ENCODE measurements at places on chromosomes 11 and 22.

DNA sequence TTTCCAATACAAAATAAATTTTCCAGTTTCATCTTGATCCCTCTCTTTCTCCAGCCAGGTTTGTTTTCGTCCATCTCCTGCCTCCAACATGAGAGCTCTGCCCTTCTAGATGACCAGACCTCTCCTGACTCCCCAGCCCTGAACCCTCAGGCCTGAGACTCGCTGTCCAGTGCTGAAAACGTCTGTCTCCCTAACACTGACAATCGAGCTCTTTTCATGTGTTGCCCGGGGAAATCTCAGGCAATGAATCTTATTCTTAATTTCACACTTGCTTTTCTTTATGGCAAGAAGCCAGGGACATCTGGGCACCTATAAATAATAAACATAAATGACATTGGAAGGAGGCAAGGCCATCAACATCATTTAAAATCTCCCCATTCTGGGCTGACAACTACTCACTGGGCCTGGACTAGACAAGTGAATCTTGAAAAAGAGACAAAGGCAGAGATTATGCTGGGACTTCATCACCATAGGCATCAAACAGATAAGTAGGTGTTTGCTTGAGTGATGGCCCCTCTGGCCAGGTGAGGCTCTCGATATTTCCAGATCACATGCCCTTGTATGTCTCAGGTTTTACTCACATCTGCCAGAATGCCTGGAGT, 274.5 kb upstream of the B3GAT1 start:
- no peak for DNase-seq

DNA sequence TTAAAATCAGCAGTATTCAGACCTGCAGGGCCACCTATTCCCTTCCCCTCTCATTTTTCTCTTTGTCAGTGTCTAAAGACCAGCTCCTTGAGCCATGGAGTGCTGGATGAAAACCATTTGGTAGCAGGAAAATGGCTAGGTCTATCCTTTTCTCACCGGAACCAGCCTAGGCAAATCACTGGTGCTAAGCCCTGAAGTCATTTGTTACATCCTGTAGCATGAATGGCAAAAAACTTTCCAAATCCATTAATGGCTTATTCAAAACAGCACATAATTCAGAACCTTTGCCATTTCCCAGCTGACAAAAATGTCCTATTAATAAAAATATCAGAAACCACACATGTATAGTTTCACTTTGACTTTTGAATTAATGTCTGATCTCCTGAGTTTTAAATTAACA, 209.5 kb upstream of the E2F8 start:
- no peak for DNase-seq

- DNase-seq: peak; percentile 91
Observed at GRCh38 chr11:61509043-61510029, 787 bp downstream of the LRRC10B start.

- DNase-seq: no peak
Observed at GRCh38 chr11:123451183-123451781, 21.2 kb downstream of the GRAMD1B start.

GRCh38 chr22:49023161-49023878, 804.4 kb downstream of the BRD1 start:
- DNase-seq: no peak

- DNase-seq: no peak
Observed at GRCh38 chr11:15677181-15677580, 562.5 kb downstream of the INSC start.

- DNase-seq: no peak
Observed at GRCh38 chr22:29079218-29079901, 6.5 kb downstream of the KREMEN1 start.

DNA sequence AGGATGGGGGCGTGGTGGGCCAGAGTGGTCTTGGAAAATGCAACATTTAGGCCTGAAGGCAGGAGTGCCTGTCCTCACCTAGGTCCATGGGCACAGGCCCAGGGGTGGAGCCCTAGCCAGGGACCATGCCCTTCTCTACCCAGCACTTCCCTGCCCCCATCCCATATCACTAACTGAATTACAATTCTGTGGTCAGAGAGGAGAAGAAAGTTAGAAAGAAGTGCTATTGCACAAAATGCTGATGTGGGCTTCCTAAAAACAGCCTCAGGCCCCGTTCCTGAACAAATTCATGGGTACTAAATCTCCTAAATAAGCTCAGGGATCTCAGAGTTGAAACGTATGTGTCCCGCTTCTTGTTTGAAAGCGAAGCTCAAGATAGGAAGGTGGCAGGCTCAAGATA, 3.5 kb upstream of the ASRGL1 start:
- no peak for DNase-seq

GRCh38 chr22:27247701-27248434, 553.7 kb downstream of the MN1 start:
- peak; percentile 13 for DNase-seq

DNA sequence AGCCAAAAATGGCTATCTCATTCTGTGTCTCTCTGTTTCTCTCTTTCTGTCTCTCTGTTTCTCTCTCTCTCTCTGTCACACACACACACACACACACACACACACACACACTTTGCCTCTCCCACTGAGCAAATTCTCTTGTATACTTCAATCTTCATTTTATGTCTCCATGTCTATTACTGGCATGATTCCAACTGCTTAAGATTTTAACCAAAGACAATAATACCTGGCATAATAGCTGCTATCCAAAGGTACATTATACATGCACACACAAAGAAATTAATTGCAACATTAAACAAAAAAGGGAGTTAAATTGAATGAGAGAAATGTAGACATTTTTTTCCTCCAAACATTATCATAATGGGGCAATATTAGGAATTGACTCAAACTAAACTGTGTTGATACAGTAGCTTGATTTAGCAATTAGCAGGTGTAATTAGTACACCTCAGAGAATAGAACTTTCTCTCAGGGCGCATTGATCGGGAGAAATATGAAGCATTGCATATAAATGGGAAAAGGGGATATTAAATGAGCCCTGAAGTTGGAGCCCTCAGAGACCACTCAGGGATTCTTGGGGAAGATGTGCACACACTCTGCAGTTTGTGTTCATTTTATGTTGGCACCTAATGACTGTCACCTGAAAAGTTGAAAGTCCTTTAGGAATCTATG, 17.4 kb upstream of the SLC1A2 start:
- DNase-seq: no peak

DNA sequence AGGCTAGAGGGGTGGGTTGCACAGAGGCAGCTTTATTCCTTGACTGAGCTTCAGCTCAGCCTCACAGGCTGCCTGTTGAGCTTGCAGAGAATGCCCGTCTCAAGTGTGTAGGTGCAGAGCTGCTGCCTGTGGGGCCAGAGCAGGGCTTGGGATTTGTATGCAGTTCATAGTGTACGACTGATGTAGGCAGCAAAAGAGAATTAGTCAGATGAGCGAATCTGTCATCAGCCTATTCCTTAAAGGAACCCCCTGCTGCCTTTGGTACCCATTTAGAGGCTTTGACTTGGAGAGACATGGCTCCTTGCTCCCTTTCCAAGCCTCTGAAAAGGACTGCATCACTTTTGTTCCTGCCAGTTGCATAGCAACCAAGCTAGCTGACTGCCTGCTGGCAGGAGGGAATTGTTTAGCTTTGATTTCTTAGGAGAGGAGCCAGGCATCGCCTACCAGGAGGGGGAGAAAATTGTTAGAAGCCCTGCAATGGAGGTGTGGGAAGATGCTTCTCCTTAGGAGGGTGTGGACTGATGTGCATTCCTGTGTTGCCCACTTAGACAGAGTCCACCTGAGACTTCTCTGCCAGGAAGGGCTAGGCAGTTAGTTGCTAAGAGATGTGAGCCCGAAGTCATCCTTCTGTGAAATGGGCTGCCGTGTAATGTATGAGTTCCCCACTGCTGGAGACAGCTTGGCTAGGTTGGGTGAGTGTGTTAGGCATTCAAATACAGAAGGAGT, 10.9 kb downstream of the ACO2 start:
- DNase-seq: no peak

- DNase-seq: peak; percentile 38
Observed at GRCh38 chr11:102920118-102920684, 35.3 kb downstream of the MMP13 start.

DNA sequence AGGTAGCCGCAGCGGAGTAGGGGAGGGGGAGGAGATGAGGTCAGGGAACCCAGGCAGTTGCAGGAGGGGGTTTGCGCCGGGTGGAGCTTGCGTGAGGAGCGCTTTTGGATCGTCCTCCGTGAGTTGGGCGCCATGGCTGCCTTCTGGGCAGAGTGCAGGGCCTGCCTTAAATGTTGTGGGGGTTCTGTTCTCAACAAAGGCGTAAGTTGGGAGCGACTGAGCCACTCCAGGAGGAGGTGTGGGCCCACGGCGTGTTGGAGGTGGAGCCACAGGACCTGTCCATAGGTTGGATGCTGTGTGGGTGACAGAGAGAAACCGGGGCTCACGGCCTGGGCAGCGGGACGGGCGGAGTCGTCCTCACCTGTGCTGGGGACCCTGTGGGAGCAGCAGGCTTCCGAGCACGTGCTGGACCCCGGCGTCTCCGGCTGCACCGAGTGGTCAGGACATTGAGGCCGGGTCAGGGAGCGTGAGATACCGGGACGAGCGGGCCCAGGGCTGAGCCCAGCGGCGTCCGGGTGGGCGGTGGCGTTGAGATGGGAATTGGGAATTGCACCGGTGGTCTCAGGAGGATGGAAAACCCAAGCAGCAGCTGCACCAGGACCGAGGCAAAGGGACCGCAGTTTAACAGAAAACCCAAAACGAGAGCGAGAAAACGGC, 977 bp upstream of the PGGHG start:
- no peak for DNase-seq
